Kidney epithelial cell (primary cell): ENCODE measurements at places on chromosomes 2 and 18.

GRCh38 chr2:197208024-197208423 lies 102.6 kb downstream of the ANKRD44 start:
- no peak for DNase-seq

GRCh38 chr2:219644801-219645480 lies 17.5 kb downstream of the SLC4A3 start:
- no peak for DNase-seq

DNA sequence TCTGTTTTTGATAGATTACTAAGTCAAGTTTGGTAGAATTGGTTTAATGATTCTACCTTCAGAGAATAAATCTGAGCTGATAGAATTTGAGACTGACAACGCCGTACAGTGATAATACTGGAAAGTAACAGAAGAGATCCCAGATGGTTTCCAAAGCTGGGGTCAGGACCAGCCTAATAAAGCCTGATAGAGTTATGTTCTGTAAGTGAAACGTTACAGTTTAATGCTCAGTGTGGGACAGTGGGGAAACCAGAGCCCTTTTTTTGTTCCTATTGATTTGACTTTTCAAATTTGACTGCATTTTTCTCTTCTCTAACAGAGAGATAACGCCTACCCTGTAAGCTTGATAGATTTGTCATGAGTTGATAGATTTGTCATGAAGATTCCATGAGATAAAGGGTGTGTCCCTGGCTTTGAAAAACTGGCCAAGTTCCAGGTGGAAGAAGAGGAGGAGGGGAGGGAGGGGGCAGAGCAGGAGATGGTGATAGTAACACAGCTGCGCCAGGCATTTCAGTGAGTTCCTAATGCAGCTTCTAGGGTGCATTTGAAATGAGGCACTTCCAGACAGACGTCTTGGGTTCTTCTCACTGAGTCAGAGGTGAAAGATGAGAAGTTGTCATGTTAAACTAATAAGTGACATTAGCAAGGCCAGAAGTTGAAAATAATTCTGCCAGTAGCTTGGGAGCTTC lies 65.1 kb downstream of the CERS6 start:
- DNase-seq, result no peak

GRCh38 chr2:85801871-85802270 lies 48.1 kb downstream of the ATOH8 start:
- no peak for DNase-seq

DNA sequence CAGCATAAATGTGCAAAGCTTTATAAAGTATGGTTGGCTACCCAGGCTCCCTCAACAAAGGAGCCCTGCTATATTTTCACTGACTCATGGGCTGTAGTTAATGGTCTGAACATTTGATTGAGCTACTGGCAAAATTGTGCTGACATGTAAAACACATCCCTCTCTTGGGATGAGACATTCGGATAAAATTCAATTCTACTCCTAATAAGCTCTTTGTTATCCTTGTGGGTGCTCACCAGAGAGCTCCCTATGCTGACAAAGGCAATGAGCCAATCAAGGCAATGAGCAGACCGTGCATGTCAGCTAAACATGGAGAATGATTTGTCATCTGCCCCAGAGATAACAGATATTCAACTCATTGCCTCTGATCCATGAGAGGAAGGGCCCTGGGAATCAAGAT lies 27.7 kb downstream of the SERPINB8 start:
- no peak for DNase-seq

DNA sequence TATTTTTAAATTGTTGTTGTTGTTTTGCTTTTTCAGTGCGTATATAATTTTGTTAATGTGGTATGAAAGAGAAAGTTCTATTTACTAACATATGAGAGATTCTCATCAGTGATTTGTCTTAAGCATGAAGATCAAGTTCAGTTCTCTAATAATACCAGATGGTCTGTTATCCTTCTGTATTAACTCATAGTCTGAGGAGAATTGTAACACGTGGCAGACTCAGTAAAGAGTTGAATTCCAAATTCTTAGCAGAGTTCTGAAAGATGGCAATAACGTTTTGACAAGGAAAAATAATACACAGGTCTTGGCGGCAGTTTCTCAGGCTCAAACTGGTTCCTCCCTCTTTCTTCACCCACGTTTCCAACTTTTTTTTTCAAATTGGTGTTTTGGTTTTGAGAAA lies 17.2 kb upstream of the COL3A1 start:
- no peak for DNase-seq

DNA sequence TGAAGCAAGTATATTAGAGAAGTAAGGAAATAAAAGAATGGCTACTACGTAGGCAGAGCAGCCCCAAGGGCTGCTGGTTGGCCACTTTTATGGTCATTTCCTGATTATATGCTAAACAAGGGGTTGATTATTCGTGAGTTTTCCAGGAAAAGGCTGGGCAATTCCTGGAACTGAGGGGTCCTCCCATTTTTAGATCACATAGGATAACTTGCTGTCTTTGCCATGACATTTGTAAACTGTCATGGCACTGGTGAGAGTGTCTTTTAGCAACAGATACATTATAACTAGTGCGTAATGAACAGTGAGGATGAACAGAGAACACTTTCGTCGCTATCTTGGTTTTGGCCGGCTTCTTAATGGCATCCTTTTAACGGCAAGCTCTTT lies 2.6 kb upstream of the UBE2F start:
- DNase-seq, result no peak

DNA sequence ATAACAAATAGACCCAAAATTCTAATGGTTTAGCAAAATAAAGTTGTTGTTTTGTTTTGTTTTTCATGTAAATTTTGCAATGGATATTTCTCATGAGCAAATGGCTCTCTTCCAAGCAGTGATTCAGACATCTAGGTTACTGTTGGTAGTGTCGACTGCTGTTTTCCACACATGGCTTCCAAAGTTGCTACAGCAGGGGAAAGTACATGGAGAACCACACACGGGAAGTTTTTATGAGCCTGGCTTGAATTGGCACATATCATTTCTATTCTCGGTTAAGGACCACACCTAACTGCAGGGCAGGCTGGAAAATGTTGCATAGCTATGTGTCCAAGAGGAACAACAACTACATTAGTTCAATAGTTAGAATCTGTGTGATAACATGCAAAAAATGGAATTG lies 262.1 kb downstream of the GALNT13 start:
- no peak for DNase-seq

DNA sequence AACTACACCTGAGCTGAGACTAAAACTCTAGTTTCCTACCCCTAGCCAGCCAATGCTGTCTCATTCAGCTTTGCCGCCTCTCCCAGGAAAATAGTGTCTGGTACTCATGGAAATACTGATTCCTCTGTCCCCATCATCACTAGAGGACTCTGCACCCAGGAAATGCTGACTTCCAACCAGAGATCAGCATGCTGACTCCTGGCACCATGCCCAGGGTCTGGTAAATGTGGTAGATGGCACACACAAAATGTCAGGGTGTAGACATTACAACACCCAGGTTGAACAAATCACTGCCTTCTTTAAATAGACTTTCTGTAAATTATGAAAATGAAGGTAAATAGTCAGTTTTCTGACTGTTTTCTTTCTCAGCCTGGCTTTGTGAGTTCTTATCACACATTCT lies 307.3 kb upstream of the CHAC2 start:
- DNase-seq, result no peak

- no peak for DNase-seq
These were observed 252.9 kb downstream of the PRKCE start for GRCh38 chr2:45904267-45904945.

DNA sequence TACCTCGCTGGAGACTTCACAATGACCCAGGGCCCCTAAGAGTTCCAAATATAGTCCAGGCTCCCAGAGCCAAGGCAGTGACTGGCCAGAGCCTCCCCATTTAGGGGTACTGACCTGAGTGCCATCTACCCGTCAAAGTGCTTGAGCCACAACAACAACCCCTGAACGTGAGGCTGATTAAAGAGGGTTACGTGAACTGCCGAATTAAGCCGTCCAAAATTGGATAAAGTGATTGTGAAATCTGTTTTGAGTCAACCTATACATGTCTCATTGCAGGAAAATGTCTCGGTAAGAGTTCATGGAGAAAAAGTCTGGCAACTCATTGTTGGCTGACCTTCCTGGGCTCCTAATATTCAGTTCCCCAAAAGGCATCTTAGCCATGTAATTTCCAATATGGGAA lies 116.3 kb downstream of the TTC32 start:
- no peak for DNase-seq

DNA sequence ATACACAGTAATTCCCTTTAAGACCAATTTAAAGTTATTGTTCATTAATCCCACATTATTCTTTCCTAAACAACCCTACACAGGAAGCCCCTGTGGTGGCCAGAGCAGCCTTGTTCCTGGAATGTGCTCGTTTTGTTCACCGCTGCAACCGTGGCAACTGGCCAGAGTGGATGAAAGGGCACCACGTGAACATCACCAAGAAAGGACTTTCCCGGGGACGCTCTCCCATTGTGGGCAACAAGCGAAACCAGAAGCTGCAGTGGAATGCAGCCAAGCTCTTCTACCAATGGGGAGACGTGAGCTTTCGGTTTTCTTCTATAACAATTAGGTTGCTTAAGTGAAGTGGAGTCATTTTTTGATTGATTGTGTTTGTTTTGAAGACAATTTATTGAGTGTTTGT lies 101.0 kb downstream of the UNC80 start:
- peak; percentile 32 for DNase-seq

DNA sequence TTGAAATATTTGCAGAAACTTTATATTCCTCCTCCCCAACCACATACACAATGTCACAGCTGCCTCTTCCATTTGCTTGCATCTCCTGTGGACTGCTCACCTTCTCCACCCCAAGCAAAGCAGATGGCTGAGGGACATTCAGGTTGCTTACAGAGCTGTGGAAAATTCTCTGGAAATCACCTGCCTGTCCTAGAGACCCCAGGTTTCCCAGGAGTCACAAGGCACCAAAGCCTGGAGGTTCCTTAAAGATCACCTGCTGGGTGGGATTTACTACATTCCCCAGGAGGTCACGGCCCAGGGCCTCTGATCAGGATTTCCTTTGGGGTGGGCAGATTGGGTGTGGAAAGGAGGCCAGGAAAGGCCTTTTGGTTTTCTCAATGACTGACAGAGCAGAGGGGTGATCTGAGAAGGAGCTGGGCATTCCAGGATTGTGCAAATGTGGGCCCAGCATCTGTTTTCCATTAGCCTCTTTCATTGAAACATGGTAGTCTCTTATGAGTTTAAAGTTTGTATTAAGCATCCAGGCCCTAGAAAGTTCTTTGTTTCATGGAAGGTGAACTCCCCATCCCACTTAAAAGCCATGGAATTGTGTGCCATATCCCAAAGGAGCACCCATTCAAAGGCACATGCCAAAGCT lies 410.7 kb upstream of the TNP1 start:
- DNase-seq, result no peak

DNA sequence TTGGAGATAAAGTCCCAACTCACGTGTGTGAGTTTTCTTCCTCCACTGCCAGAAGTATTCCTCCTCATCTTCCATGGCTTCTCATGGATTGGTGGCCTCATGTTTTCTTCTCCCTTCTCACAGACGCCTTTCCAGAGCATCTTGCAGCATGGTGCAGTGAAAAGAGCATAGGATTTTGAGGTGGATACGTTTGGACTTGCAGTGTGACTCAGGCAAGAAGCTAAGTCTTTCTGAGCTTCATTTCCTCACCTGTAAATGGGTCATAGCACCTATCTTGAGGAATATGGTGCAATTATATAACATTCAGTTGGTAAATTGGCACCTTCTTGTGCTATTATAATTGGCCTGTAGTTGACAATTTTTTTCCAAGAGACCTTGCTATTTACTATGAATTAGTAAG lies 247.6 kb downstream of the RDH14 start:
- DNase-seq, result no peak

DNA sequence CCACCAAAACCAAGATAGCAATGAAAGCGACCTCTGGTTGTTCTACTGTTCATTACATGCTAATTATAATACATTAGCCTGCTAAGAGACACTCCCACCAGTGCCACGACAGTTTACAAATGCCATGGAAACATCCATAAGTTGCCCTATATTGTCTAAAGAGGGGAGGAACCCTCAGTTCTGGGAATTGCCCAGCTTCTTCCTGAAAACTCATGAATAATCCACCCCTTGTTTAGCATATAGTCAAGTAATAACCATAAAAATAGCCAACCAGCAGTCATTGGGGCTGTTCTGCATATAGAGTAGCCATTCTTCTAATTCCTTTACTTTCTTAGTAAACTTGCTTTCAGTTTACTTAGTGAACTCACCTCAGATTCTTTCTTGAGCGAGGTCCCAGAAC lies 189.8 kb upstream of the SOX11 start:
- no peak for DNase-seq

DNA sequence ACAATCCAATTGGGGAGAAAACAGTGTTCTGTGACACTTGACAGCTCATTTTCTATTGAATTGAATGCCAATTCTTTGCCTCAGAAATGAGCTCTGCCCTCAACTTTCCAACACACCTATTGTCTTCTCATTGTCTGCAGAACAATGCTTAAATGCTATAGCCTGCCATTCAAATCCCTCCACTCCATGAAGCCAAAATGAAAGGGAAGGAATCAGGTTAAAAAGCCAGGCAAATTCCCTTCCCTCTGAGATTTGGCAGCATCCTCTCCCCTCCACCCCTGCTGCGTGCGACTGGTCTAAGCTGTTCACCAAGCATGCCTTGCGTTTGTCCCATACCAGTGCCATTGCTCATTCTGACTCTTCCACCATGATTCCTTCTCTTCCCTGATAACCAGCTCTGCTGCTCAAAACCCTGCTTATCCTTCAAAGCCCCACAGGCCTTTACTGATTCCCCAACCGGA lies 32.4 kb upstream of the TMEM131 start:
- DNase-seq, result no peak

DNA sequence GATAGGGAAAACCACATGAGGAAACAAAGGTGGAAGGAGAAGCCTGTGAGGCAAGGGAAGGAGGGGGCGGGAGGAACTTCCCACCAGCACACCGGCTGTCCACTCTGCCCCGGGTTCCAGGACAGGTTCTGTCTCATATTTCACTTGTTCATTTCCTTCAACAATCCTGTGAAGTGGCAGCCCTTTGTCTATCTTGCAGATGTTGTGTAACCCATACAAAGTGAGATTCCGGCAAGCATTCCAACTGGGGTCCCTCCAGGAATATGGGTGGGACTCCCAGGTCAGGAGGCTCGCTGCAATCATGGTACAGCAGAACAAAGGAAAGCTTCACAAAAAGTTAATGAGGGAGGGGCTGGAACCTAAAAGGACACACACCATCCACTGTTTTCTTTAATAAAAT lies 271.3 kb upstream of the PXDN start:
- no peak for DNase-seq

DNA sequence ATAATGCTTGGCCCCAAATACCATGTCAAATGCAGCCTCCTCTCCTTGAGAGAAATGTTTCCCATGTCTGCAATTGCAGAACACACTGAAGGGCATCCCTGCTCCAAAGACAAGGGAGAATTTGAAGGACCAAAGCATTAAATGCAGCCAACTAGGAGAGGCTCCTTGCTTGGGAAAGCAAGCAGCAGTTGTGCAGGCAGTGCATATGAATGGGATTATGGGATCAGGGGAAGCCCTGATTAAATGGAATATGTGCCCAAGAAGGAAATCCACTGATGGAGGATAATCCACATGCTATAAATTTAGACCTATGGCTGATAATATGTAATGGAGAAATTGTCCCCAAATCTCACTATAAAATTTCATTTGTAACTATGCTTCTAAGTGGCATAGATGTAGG lies 116.1 kb downstream of the NCKAP5 start:
- no peak for DNase-seq
